GM12891 (cell line): ENCODE measurements at places on chromosomes 2 and 18.

DNA sequence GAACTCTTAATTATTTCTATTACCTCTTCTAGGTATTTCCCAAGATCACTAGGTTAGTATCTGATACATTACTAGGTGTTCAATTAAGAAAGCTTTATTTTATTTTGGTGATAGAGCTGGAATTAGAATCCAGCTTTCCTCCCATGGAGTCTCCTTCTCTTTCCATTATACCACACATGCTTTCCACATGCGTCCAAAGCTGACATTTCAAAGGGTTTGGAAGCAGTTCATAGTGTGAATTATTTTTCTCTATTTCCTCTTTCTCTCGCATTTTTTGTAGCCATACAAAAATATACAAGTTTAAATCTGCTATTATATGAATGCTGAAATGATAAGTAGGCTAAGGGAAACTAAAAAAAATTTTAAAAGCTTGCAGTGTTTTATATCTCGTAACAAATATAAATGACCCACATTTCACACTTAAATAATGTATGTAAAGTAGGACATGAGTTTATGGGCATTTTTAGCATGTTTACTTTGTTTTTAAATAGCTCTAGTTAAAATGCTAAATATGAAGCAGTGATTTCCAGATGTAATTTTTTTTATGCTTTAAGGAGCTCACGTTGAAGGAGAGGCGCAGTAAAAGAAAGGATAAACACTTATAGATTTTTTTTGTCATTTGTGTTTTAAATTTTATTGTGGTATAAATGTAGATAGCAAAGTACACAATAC is 20.1 kb downstream of the ZC3H6 start:
- no peak for DNase-seq

DNA sequence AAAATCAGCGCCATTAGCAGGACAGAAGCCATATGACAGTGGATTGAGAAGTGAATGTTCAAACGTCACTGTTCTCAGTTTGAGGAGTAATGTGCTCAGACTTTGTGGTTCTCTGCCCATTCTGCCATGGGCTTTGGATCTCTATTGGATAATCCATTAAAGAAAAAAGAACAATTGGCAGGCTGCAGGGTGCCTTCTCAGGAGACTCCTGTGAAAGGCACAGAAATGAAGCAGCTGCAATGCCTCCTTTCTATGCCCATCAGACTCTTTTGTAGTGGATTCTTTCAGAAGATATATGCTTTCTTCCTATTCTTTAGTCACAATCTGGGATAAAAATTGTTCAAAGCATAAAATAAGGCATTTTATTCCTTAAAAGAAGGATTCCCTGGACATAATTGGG is 506.9 kb upstream of the KLHL29 start:
- DNase-seq, result no peak

DNA sequence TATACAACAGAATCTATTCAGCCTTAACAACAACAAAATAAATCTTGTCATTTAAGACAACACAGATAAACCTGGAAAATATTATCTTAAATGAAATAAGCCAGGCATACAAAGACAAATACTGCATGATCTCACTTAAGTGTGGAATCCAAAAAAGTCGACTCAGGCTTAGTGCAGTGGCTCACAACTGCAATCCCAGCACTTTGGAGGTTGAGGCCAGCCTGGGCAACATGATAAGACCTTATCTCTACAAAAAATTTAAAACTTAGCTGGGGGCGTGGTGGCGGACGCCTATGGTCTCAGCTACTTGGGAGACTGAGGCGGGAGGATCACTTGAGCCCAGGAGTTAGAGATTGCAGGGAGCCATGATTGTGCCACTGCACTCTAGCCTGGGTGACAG is 75.2 kb upstream of the RNU4ATAC start:
- DNase-seq, result no peak

GRCh38 chr2:239692362-239692851 is 291.6 kb upstream of the HDAC4 start:
- DNase-seq, result no peak

GRCh38 chr2:196530910-196531309 is 108.6 kb upstream of the CCDC150 start:
- no peak for DNase-seq

- DNase-seq, result no peak
These were observed 456.4 kb downstream of the SETBP1 start for GRCh38 chr18:45137087-45137419.

DNA sequence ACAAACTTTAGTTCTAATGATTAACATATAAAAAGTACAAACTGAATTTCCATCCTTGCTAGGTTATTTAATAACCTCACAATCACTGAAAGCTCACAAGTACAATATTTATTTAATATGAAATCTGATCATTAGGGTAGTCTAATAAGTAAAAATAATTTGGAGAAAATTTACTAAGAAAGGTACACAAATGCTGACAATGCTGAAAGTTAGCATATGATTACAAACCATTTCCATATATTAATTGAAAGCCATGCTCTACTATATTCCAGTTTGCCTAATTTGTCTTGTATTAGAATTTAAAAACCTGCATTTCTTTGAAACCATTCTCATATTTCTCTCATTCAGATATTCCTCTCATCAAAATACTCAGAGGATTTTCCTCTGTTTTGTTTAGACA is 8.2 kb upstream of the PEX13 start:
- DNase-seq, result no peak
